ENCODE measurements at places on chromosomes 2 and 18. TPM values are rescaled to one million over a fixed set of nuclear protein-coding genes. Genes with fewer than 3 reads are reported as not detected.

CGREF1 gene
- total RNA-seq = 0.50 TPM

GALR1 gene
- total RNA-seq = 0.33 TPM

DNA sequence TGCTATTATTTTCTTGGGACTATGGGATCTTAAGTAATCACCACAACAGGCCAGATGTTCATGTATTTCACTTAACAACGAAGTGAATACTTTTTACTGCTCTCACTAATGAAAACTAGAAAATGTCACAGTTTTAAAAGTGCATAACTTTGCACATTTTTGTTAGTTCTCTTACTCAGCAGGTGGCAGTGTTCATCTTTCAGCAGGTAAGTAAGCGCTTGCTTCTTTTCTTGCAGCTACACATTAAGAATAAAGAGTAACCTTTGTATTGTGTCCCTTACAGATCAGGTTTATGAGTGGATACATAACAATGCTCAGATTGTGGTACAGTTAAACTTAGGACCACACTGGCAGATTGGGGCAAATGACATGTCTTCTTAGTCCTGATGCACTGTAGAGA is 61.0 kb downstream of the DAW1 start:
- DNase-seq = no peak

- no peak for DNase-seq
Observed at GRCh38 chr2:126874961-126875360, 23.7 kb upstream of the TEX51 start.

GRCh38 chr2:168528469-168528868 is 72.4 kb downstream of the CERS6 start:
- DNase-seq = no peak
